ENCODE measurements at places on chromosomes 5 and 9.

GRCh38 chr5:68041293-68041692 is 174.3 kb upstream of the PIK3R1 start:
- DNase-seq, result no peak

GRCh38 chr9:82363198-82363597 is 374.6 kb downstream of the SPATA31D1 start:
- DNase-seq, result no peak

- no peak for DNase-seq
These were observed 70.1 kb upstream of the FSTL4 start for GRCh38 chr5:133682451-133682850.

- no peak for DNase-seq
These were observed 30.2 kb downstream of the EFCAB9 start for GRCh38 chr5:172223901-172224873.

GRCh38 chr5:68884883-68885282 is 208.9 kb upstream of the SLC30A5 start:
- peak; percentile 21 for DNase-seq

- DNase-seq, result no peak
These were observed 990.5 kb downstream of the TLE1 start for GRCh38 chr9:80698725-80699410.

DNA sequence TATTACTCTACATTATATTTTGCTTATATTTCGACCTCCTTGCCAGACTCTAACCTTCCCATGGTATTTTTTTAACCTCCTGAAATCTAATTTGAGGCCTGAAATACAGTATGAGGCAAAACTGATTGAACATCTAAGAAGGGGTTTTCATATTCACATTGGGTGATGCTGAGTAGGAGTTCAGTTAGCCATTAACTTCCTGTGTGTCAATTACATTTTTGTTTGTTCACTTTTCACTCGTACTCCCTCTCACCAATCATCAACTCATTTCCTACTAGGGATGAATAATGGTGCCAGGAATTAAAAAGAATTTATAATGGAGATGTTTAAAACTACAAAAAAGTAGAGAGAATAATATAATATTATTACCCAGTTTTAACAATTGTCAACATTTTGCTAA is 27.6 kb upstream of the GLRA1 start:
- no peak for DNase-seq

- peak; percentile 14 for DNase-seq
These were observed 5.0 kb downstream of the GRXCR2 start for GRCh38 chr5:145867806-145868205.

GRCh38 chr9:120078112-120078511 is 501.9 kb downstream of the CDK5RAP2 start:
- DNase-seq, result no peak

GRCh38 chr9:134930398-134930797 is 12.7 kb upstream of the FCN1 start:
- peak; percentile 4 for DNase-seq

DNA sequence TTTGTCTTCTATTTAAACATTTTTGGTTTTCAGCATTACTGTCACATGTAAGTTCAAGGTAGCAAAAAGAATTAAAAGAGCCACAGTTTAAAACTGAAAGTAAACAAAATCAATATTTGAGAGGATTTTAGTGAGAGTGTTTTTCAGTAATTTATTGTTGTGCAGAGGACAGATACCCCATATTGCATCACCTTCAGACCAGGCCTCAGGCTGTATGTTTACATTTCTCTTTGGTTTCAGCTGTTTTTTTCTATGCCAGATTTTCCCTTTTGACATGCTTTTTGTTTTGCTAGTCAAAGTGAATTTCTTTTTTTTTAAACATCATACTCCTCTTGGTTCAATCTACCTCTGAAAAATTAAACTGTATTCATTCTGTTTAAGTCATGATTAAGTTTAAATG is 47.2 kb downstream of the MAST4 start:
- no peak for DNase-seq

GRCh38 chr5:119362714-119363113 is 6.9 kb downstream of the TNFAIP8 start:
- no peak for DNase-seq

DNA sequence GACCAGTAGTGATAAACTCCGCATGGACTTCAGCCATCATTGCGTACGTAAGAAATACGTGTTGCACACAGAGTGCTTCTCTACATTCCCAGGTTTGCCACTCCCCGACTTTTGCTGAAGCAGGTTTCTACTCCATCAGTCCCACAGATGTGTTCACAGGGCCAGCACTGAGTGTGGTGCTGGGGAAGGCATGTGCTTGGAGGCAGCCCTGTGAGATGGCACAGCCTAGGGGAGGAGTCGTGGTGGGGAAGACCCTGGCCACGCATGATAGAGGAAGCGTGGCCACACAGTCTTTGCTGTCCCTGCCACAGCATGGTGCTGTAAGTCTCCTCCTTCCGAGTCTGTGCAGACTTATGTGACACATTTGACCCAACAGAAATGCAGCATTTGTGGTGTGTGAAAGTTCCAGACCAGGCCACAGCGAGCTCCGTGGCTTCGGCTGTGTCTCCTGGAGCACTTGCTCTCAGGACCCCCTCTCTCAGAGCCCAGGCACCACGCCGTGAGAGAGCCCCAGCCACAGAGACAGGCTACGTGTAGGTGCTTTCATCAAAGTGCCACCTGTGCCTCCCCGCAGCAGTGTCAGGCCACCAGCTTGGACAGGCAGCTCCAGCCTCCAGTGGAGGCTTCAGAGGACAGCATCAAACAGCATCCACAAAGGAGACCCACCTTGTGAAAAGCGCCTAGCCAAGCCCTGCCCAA is 197.8 kb downstream of the AUH start:
- DNase-seq, result no peak

GRCh38 chr9:74528207-74528606 is 31.1 kb downstream of the RORB start:
- DNase-seq, result peak; percentile 25

DNA sequence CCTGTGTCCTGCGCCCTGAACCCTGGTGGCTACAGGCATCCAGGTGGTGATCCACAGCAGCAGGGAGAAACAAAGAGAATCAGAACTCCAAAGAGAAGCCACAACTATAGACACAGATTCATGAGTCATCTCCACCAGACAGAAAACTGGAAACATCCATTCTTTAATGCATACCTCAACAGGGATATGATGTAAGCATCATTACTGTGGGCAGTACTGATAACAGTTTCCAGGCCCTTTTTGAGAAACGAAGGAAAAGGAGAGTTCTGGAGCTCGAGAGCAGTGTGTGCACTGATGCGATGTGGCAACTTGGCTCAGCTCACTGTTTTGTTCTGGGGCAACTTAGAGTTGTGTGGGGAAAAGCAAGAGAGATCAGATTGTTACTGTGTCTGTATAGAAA is 215.6 kb upstream of the ADAMTS16 start:
- DNase-seq, result no peak

DNA sequence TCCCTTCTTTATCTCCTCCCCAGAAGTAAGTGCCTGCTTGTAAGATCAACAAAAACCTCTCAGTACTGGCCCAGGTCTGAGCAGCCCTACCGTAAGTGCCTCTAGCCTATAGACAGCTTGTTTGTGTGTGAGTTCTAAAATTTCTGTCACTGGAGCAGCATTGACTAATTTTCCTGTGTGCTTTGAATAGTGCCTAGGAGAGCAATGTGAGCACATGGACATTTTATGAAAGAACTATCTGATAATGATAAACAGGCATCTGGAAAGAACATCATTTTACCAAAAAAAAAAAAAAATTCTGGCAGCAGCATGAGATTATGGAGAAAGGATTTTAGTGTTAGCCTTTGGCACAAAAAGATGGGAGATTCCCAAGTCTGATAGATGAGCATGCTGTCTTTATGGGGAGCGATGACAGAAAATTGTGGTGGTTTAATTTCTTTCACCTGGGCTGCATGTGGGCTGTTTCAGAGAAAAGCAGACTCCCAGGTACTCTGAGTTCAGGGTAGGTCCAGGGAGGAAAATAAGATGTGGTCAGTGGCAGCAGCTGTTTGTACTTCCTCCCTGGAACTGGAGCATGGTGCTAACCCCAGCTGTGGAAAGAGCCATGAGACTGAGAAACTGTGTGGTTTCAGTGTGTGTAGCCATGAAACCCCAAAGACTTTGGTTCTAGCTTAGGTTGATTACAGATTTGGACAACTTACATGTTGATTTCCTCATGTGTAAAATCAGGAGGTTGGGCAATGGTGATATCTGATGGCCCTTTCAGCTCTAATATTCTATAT is 419.9 kb downstream of the NTRK2 start:
- DNase-seq, result no peak

DNA sequence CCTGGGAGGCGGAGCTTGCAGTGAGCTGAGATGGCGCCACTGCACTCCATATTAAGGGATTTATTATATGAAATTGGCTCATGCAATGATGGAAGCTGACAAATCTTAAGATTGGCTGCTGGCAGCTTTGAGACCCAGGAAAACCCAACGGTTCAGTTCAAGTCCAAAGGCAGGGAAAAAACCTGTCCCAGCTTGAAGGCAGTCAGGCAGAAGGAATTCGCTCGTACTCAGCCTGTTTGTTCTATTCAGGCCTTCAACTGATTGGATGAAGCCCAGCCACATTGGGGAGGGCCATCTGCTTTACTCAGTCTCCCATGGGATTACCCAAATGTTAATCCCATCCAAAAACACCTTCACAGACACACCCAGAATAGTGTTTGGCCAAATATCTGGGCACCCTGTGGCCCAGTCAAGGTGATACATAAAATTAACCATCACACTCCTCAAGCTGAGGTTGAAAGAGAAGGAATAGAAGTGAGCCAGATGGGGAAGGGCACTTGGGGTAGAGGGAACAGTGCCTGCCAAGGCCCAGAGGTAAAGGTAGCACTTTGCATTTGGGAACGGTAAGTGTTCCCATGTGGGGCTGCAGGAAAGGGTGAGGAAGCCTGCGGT is 8.5 kb upstream of the ORM1 start:
- DNase-seq, result no peak

DNA sequence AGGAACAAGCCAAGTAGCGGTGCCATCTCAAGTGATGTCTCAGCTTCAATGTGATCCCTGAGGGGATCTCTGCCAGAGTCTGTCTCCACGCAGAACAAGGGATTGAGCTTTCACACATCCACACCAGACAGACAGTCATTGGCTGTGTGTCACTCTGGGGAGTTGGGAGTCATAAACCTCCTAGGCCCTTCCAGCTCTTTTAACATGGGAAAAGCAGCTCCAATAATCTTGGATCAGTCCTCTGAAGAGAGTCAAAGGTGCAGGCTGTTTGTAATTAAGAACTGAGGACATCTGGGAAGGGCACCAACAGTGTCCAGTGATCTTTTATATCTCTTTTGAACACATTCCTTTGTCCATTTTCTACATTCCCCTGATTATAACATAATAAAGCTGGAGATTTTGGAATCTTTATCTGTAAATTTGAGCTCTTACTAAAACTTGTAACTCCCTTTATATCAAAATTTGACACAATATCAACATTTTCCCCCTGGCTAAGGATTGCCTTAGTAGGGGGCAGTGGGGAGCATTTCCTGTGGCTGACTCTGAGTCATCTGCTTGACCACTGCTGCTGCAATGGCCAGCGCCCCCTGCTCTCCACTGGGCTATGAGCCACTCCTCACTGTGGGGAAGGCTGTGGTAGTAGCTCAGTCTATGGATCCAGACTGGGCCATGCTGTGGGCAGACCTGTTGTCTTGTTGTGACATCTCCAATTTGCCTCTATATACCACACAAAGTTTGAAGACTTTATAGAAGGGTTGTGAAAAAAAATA is 284.4 kb downstream of the OSTF1 start:
- no peak for DNase-seq

- peak; percentile 53 for DNase-seq
These were observed 108.0 kb downstream of the DAPK1 start for GRCh38 chr9:87605676-87606075.

DNA sequence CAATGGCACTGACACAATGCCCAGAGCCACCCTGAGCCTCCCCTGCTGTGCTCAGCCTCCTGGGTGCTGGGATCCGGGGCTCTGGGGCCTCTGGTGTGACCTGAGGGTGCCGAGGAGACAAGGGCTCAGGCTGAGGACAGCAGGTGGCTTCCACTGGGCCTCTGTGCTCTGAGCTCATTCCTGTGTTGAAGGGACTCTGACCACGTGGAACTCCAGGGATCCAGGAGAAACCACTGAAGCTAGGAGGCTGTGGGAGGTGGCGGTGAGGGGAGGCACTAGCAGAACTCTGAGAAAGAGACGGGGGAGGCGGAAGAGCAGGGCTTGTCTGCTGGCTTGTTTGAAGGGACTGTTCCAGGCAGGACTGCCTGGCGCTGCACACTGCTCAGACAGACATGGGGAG is 318.7 kb upstream of the IRX1 start:
- DNase-seq, result no peak

- DNase-seq, result no peak
These were observed 255.3 kb downstream of the SYK start for GRCh38 chr9:91056917-91057316.

DNA sequence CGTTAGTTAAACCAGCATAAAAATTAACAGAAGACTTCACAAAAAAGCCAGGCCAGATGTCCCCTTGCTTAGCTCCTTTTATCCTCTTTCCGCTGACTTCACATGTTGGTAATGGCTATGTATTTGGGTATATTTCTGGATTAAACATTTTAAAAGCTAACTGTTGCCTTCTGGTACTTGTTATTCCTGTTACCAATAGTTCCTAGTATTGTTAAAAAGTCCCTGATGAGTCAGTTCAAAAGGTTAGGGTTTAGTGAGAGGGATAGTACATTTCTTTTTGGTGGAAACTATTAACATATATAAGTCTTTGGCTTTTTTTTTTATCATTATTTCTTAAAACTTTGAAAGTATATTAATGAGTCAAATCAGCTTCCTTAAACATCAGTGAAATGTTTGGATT is 103.2 kb upstream of the ELL2 start:
- DNase-seq, result no peak

- DNase-seq, result no peak
These were observed 81.6 kb upstream of the GDNF start for GRCh38 chr5:37921452-37921851.

DNA sequence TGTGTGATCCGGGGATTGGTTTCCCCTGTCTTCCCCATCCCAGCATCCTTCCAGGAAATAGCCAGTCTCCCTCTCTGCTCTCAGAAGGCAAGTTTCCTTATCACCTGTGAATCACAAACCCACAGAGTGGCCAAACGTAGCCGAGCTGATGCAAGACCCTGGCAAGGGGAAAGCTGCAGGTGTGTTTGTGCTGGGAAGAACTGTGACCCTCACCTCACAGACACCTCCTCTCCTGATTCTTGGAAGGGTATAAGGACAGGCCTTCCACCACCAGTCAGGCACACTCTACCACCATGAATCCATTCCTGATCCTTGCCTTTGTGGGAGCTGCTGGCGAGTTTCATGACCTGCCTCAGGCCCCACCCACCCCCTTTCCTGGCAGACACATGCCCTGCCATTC is at the start of gene PRSS3:
PRSS3 (plus strand) TSS at position 281 of the 400 bp plus-strand sequence; CDS start at position 294, 13 bp downstream.
- DNase-seq, result no peak

DNA sequence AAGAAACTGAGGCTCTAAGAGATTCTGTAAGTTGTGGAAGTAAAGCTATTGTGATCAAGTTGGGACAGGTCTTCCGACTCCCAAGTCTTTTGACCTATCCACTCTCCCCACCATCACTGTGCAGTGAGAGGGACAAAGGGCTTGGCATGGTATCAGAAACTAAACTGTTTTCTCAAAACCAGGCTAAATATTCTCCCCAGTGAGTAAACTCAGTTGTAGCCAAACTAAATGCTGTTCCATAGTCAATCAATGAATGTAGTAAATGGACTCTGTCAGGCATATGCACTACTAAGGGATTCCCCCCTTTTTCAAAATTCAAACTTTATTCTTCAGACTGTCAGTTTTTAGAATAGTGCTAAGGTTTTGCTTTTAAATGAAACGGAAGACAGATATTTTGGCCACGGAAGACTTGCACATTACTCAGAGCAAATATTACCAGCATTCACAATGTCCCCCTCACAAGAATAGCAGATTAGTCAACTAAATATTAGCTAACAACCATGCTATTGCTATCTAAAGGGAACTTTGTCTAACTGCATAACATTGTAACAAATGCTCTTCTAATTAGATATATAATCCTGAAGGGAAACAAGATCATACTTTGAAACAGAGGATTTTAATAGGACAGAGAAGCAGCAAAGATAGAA is 7.1 kb downstream of the PRKAA1 start:
- no peak for DNase-seq

All from lung (tissue), 17 donors.